ENCODE measurements at places on chromosomes 4 and X.

GRCh38 chr4:141432000-141432712 lies 204.2 kb upstream of the IL15 start:
- no peak for DNase-seq

GRCh38 chrX:46165866-46166265 lies 379.4 kb downstream of the ZNF674 start:
- no peak for DNase-seq

GRCh38 chrX:13120017-13120416 lies 75.6 kb upstream of the FAM9C start:
- DNase-seq = no peak

- DNase-seq = no peak
Observed at GRCh38 chrX:70244881-70245280, 10.4 kb downstream of the AWAT1 start.

DNA sequence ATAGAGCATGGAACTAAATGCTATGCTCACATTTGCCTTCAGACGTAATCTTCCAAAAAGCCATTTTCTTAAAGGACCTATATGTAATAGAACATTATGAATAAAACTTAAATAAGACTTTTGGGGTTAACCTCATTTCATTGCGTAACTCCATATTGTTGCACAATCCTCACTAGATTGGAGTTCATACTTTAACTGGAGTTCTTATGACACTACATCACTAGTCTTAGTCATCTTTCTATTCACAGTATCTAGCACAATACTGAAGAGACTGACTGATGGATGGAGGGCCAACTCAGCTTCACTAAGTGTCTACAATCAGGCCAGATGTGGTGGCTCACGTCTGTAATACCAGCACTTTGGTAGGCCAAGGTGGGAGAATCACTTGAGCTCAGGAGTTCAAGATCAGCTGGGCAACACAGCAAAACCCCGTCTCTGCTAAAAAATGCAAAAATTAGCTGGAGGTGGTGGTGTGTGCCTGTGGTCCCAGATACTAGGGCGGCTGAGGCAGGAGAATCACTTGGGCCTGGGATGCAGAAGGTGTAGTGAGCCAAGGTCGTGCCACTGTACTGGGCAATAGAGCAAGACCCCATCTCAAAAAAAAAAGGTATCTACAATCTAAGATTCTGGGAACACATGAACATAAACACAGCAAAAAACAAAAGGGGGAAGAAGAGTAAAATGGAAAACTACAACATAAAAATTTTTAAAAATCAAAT lies 80.8 kb upstream of the MAB21L2 start:
- DNase-seq = no peak

GRCh38 chr4:65597697-65598096 lies 72.6 kb downstream of the EPHA5 start:
- DNase-seq = no peak

GRCh38 chr4:173171098-173171497 lies 2.5 kb downstream of the GALNT7 start:
- DNase-seq = no peak

- no peak for DNase-seq
Observed at GRCh38 chrX:71396576-71396975, 30.4 kb downstream of the TAF1 start.

- DNase-seq = no peak
Observed at GRCh38 chr4:78661086-78661690, 109.6 kb downstream of the ANXA3 start.

GRCh38 chr4:6368601-6369000 lies 99.0 kb downstream of the WFS1 start:
- no peak for DNase-seq

- DNase-seq = no peak
Observed at GRCh38 chr4:85829276-85830051, 354.5 kb downstream of the ARHGAP24 start.

DNA sequence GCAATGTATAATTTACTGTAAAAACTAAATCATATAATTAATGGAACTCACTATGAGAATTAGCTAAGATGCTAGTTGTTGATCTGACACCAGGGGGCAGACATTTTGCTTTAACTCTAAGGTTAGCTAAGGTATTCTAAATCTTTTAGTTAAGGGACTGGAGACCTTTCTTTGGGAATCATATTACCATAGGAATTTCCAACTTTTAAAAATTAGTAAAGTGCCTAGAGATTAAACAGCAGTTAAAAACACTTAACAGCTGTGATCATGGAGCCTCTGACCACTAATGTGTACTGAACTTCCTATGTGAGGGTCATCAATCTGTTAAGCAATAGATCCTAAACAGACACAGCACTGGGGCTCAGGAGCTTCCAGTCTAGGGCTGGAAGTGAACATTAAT lies 226.6 kb downstream of the NSUN7 start:
- DNase-seq = no peak

DNA sequence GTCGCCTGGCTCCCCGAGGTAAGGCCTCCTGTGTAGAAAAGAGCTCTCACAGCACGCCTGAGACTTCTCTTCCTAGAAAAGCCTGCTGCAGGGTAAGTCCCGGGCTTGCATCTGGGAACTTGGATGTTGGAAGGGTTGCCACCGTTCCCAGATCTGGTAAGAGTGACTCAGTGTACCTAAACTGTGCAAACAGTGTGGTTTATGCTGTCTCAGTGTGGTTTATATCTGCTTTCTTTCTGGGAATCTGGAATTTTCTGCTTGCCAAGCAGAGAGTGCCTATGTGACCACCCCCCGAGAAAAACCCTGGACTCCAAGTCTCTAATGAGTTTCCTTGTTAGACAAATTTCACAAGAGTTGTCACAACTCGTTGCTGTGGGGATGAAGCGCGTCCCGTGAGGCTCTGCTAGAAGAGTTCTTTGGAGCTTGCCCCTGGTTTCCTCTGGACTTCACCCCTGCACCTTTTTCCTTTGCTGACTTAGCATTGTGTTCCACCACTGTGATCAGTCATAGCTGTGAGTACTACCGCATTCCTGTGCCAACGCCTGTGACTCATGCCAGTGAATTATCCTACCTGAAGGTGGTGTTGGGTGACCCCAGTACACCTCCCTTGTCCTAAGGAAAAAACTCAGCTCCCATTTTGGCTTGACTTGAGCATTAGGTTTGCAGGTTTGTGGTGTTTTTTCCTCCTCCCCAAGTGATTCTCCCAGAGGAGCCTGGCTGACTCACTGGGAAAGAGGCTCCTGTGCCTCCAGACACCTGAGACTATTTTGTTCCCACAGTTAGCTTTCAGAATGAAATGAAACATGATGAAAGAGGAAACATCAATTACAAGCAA lies 14.5 kb downstream of the SLC2A9 start:
- no peak for DNase-seq

DNA sequence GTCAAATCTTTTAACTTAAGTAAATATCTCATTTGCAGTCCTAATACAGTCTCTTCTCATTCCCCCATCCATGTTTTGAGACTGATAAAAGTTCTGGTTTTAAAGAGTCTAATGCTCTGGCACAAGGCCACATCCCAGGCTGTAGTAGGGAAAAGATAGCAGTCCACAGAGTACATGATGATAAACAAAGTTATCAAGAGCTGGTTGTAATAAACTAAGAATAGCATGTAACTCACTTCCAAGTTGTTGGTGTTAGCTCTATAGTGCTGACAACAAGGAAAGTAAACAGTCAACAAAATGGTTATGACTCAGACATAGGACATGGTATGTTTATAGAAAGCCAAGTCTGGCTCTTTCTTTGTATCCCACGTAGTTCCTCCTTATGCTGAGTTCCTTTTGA lies 21.8 kb upstream of the AREG start:
- DNase-seq = no peak

- DNase-seq = no peak
Observed at GRCh38 chr4:184368731-184369130, 105.6 kb downstream of the IRF2 start.

- no peak for DNase-seq
Observed at GRCh38 chr4:7212101-7212674, 19.9 kb downstream of the SORCS2 start.

GRCh38 chr4:149279776-149280175 lies 535.9 kb downstream of the IQCM start:
- DNase-seq = no peak

DNA sequence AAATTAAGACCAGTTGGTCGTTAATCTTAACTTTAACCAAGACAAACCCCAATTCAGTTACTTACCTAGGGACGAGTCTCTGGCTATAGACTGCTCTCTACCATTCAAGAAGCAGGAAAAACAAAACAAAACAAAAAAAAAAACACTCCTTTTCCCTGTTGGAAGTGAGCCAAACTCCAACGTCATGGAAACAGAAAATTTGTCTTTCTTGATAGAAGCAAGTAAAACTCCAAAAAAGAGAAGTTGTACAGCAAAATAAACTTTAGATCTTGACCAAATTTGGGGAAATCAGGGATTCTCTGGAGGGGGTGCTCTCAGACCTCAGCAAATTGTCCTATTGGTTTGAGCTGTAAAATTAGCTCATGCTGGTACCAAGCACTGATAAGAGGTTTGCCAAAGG lies 3.7 kb downstream of the CNGA1 start:
- DNase-seq = no peak

DNA sequence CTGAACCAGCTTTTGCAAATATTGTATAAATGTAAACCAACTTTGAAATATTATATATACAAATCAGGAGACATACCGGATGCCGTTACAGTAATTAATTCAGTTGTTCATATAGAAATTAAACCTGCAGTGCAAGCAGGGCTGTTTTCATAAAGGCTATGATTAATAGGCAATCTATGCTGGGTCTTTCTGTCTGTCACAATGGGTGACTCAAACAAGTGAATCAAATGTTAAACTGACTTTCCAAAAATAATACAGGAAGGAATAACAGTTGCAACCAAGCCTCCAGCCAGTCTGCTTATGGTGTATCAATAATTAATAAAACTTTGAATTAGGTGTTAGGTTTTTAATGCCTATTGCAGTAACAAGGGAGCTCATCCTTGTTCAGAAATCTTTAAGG lies 43.9 kb downstream of the GABRB1 start:
- DNase-seq = no peak
